ENCODE measurements at places on chromosomes 3 and 15.

- DNase-seq: no peak
Measured at GRCh38 chr15:94053626-94054025, 177.7 kb upstream of the MCTP2 start.

DNA sequence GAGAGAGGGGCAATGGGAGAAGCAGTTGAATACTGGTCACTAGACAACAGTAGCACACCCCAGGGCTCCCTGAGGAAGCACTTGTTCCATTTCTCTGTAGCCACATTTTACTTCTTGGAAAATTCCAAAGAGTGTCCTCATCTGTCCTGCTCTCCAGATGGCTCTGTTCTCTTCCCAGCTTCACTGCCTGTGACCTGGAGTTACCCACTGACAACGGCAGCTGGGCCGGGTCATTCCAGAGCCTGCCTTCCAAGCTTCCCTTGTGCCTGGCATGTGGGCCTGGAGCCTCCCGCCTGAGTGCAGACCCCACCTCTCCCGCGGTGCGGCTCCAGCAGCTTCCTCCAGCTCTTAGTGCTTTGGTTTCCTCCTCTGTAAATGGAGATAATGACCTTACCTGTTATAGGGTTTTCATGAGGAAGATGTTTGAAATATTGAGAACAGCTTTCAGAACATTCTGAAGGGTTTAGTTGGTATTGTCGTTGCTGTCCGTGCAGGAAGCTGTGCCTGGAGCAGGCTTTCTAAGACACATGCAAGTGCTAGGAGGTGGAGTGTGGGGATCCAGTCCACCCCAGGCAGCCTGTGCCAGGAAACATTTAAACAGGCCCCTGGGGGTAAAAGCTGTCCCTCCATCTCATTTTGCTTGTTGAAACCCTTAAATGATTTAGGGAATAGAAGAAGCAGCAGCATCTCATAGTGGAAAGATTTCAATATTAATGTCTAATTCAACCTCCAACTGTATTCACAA, 24.8 kb downstream of the EFCC1 start:
- no peak for DNase-seq

- DNase-seq: no peak
Measured at GRCh38 chr3:41711651-41712050, 250.3 kb downstream of the ULK4 start.

- DNase-seq: peak; percentile 38
Measured at GRCh38 chr3:73086071-73086494, 24.6 kb downstream of the EBLN2 start.

All from T-cell (primary cell).